Thymus (tissue), 14 donors: ENCODE measurements at places on chromosomes 4 and X.
A peak's percentile ranks its signal among the peaks of the same experiment; 100 is the strongest.

GRCh38 chr4:74983253-74983635 is 50.3 kb downstream of the PARM1 start:
- DNase-seq: no peak

GRCh38 chr4:3276986-3277385 is 15.8 kb upstream of the RGS12 start:
- DNase-seq: no peak

GRCh38 chrX:24682739-24683432 is 10.8 kb upstream of the POLA1 start:
- DNase-seq: no peak

DNA sequence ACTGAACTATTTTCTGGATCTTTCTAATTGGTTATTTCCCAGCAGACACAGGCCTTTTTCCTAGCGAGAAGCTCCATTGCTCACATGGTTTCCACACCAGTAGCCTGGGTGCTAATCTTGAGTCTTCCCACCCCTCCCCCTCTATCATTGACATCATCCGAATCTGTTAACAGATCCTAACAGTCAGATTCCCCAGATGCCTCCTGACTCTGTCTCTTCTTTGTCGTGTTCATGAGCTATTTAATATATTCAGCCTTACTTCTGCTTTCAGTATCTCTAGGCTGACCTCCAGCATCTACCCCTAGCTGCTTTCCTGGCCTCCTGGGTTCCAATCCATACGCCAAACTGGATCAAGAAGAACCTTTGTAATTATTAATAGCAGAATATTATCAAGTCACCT is 85.0 kb downstream of the CLNK start:
- no peak for DNase-seq

DNA sequence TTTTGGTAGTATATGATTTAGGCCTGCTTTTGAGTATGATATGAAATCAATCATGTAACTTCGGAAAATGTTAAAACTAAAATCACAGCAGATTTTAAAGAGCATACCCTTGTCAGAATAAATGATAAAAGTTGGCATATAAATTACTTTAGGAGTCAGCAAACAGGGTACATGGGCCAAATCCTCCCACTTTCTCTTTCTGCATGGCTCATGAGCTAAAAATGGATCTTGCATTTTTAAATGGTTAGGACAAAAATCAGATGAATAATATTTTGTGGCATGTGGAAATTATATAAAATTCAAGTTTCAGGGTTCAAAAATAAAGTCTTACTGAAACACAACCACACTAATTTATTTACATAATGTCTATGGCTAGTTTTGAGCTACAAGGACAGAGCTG is 214.9 kb downstream of the GASK1B start:
- no peak for DNase-seq

DNA sequence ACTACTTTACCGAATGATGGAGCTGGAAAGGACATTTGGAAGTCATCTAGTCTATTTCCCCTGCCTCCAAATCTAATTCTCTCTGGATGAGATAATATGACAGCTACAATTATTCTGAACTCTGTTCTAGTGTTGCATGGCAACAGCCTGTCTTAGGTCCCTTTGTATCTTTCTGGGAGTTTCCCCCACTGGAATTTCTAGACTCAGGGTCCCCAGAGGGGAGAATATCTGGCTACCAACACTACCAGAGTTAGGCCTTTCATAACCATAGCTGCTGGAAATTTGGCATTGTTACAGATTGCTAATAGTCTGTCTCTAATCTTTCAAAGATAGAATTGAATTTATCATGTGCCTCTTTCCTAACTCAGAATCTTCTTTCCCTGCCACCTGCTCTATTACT is 4.5 kb downstream of the MSN start:
- DNase-seq: no peak

- no peak for DNase-seq
Measured at GRCh38 chrX:140724309-140724708, 14.8 kb downstream of the LINC00632 start.

- DNase-seq: peak; percentile 87
Measured at GRCh38 chr4:109998867-109999584, 86.3 kb downstream of the EGF start.

DNA sequence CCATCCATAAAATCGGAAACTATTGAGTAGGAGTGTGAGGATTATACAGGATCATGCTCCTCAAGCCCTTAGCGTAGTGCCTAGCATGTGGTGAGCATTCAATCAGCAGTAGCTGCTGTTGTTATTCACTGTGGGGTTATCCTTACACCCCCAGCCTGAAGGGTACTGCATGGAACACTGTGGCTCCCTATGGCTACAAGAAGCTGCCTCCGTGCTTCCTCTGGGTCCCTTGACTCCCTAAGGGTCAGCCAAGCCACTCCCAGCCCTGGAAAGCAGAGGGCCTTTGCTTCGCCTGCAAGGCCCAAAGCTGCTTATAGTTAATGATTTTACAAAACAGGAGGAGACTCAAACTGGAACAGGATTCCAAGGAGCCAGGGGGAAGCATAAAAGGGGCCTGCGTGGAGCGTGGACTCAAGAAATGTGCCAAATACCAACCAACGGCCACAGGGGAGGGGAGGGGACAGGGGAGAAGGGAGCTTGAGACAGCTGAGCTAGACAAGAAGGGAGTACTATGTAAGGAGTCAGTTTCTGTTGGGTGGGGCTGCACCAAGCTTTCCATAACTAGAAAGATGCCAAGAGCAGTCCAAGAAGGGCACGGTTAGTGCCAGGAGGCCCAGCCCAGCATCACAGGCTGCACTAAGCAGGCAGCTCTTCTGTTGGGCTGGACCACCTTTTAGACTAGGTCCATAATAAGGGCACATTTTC is 15.9 kb downstream of the SEPTIN6 start:
- DNase-seq: no peak

GRCh38 chrX:55142206-55142918 is 53.5 kb downstream of the PAGE2 start:
- DNase-seq: no peak

- no peak for DNase-seq
Measured at GRCh38 chr4:39883646-39884045, 94.1 kb downstream of the PDS5A start.

DNA sequence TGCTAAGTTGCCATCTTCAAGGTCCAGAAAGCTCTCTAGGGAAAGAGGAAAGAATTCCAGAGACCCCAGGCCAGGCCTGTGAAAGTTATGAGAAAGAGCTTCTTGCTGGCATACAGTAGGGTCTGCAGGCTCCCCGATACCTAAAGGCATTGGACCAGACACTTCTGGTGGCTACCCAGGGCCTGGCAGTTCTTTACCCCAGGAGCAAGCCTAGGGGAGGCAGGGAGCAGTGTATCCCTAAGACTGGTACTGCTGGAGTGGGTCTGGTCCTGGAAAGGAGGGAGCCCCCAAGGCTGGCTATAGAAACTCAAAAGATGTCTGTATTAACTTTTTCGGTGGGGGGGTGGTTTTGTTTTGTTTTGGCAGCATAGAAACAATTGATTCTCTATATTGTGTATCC is 19.8 kb upstream of the FAM193A start:
- DNase-seq: no peak

- no peak for DNase-seq
Measured at GRCh38 chrX:153689654-153690465, 2.1 kb downstream of the SLC6A8 start.

DNA sequence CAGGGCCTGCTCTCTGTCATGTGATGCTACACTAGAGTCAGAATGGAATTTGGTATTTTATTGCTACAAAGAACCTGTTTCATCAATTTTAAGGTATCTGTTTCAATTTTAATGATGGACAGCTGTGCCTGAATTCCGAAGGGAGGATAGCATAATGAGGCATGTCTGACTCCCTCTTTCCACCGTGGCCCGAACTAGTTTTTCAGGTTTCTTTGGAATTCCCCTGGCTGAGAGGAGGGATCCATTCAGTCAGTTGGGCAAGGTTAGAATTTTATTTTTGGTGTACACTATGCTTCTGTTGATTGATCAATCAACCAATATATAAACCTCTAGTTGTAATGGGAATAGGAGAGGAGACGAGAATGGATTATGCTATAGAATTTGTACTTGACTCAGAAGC is 761.8 kb downstream of the FAM133A start:
- no peak for DNase-seq

GRCh38 chr4:165537028-165537648 is 158.3 kb downstream of the CPE start:
- peak; percentile 18 for DNase-seq

GRCh38 chr4:54217642-54218495 is 11.2 kb upstream of the PDGFRA start:
- peak; percentile 82 for DNase-seq

DNA sequence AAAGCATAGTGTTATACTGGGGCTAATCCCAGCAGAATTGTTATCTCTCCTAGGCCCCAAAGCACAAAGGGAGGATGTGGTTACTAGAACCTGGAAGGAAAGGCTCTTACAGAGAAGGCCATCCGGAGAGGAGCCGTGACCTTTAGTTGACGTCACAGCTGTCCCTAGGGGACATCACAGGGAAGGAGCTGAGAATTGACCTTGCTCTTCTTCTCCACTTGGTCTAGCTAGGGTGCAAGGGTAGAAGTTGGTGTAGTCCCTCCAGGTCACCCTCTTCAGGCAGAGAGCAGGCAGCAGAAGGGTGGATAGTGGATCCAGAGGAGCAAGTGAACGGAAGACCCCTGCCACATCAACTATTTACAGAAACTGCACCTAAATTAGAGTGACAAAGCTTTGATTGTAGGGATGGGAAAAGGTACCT is 22.8 kb upstream of the FGF2 start:
- no peak for DNase-seq

DNA sequence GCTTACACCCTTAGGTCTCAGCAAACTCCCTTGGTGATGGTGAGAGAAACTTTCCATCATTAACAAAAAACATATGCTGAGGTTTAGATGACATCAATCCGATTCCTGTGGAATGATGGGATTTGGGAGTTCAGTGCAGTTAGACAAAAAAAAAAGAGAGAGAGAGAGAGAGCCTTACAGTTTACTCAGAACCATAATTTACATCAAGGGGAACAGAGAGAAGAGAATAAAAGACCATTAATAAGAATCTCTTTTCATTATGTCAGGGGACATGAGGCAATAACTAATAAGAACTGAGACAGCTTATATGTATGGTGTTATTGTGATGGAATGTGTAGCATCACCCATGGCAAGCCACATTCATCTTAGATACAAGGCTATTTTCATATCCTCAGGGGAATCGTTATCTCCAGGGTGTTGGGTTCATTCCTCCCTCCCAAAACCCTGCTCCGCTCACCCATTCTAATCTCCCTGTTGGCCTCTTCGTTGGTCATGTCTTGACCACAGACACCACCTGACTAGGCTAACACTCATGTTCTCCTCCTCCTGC is 175.7 kb upstream of the MXRA5 start:
- DNase-seq: no peak

DNA sequence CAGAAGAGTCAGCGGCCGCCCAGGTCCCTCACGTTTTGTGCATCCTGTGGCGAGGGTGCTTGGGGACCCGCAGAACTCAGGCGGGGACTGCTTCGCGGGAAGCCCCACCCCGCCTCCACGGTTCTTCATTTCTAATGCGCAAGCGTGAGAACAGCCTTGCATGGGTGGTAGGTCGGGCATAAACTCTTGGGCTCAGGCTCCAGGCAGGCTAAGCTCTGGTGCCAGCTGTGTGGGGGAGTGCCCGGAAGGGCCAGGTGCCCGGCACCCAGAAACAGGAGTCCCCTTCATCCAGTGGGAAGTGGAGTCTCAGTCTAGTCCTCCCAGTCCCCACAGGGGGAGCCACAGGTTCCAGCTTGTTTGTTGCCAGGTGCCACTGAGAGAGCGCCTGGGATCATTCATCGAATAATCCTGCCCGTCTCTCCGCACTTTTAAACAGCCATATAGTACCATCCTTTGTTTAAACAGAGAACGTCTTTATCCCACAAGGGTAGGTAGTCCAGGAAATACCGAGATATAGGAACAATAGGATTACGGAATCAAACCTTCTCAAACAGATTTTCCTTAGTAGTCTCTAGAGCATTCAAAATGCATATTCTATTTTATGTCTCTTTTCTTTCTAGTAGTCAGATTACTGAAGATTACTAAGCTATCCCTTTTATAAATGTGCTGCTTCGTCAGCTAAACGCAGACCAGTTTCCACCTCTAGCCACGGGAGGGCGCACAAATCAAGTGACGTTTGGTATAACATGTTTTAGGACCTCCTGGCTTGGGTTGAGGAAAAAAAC is 12.7 kb upstream of the RBBP7 start:
- no peak for DNase-seq

DNA sequence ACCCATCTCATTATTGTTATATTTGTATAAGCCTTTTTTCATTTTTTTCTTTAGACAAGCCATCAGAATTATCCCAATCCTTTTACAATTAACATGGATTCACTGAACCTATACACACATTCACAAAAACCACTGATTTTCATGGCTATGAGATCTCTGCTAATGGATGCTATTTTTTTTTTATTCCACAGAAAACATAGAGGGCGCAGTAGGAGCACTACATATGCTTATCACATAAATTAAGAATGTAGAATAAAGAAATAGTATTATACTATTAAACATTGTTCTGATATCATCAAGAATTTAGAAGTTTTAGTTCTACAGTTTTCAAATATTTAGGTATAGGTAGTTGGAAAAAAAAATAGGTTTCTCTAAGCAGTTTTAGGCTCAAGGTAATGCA is 1477.4 kb downstream of the ARAP2 start:
- DNase-seq: no peak

- no peak for DNase-seq
Measured at GRCh38 chr4:3791256-3791655, 25.1 kb downstream of the ADRA2C start.

DNA sequence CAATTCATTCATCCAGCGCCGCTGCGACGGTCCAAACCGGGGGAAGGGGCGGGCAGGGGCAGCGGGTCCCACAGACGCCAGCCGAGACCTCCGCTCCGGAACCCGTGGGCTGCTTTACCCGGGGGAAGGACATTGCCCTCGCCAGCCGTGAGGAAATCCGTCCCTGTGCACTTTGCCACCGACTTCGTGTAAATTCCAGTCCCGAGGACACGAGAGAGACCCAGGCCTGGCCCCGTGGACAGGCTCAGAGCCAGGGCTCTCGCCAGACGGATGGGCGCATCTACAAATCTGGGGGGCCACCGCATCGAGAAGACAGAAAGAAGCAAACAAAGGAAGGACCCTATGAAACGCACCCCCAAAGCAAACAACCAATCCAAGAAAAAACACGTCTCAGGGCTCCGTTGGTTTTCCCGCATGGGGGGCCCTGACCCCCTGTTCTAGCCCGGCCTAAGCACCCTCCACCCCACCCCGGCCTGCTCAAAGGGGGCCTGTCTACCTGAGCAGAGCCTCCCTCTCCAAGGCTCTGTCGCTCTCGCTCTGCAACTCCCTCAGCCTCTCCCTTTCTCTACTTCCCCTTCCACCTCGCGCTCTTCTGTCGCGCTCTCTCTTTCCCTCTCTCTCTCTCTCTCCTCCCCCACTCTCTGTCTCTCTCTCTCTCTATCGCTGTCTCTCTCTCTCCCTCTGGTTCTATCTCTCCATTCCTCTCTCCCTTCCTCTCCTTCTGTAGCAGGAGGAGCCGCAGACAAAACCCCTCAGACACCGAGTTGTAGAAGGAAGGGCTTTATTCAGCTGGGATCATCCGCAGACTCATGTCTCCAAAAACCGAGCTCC is 11.3 kb downstream of the FRG2 start:
- DNase-seq: no peak

GRCh38 chr4:148396986-148397673 is 45.1 kb downstream of the NR3C2 start:
- DNase-seq: no peak

GRCh38 chr4:138092060-138092459 is 150.1 kb downstream of the SLC7A11 start:
- DNase-seq: no peak
